ENCODE measurements at places on chromosomes 11 and 22.

DNA sequence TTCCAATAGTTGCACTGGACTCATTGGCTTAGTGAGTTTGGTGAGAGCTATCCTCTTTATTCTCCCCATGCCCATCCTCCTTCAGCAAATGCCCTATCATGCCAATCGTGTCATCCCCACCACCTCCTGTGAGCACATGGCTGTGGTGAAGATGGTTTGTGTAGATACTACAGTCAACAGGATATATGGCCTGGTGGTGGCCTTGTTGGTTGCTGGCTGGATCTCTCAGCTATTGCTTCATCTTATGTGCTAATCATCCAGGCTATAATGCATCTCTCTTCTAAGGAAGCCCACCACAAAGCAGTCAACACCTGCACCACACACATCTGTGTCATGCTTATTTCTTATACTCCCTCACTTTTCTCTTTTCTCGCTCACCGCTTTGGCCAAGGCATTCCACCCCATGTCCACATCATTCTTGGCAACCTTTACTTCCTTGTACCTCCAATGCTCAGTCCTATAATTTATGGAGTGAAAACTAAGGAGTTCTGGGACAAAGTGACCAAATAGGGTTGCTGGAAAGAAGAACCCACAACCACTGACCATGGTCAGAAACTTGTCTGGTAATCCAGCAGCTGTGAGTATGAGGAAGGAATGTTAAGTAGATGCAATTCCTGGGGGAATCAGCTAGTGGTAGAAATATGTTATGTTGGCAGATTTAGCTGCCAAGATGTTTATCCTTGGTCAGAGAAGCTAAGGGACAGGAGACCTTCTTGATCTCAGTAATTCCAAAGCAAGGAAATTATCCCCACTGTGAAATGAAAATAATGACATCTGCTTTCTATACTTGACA, 16.3 kb upstream of the OR56B1 start:
- DNase-seq = no peak

DNA sequence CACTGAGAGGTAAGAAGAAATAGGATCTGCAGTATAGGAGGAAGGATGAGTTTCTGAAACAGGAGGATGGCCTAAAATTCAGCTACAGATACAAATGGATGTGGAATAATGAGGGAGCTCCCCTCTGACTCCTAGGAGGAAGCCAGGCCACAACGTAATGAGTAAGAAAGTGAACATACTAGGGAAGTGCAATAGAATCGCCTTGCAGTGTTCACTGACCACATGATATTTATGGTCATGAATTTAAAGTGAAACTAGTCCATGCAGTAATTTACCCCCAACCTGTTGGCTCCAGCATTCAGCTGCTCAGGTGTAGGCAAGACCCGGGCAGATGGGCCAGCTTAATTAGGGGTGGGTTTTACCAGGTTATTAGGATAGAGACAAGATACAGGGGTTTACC, 101.7 kb downstream of the DEUP1 start:
- no peak for DNase-seq

DNA sequence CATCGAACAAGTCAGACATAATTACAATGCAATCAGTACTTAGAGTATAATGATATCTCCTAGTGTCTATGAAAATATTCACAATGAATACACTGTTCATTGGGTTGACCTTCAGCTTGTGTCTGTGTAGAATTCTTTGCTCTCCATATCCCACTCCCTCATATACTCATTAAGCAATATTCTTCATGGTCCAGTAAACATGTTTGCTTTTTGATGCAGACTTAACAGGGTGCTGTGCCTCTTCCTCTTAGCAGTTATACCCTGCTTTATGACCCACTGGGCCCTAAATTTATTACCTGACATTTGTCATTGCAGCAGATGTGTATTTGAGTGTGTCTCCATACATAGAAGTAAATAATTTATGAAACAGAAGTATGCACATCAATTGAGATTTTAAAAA, 352.5 kb upstream of the CCDC179 start:
- peak; percentile 5 for DNase-seq

DNA sequence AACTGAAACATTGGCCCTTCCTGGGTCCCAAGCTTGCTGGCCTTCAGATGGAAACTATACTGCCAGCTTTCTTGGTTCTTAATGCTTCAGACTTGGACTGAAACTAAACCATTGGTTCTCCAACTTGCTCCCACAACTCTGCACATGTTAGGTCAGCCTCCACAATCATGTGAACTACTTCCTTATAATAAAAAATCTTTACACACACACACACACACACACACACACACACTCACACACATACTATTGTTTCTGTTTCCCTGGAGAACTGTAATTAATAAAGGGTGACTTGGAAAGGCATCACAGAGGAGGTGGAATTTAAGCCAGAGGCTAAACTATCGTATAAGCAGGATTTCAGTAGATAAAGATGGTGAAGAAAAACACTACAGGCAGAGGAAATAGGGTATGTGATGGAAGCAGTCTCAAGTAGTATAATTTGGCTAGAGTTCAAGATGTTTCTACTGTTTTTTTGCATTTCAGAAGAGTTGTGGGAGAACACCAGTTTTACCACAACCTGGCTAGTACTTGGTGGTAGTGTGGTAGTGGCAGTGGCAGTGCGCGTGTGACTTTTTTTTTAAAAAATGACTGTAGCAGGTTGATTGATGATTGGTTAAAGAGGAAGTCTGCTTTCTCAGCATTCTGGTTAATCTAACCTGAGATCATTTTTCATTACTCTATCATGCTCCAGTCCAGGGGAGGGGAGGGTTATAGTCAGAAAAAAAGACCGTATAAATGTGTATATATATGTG, 70.1 kb downstream of the PDE3B start:
- no peak for DNase-seq

- no peak for DNase-seq
These were observed 28.3 kb downstream of the NF2 start for GRCh38 chr22:29631725-29632124.

DNA sequence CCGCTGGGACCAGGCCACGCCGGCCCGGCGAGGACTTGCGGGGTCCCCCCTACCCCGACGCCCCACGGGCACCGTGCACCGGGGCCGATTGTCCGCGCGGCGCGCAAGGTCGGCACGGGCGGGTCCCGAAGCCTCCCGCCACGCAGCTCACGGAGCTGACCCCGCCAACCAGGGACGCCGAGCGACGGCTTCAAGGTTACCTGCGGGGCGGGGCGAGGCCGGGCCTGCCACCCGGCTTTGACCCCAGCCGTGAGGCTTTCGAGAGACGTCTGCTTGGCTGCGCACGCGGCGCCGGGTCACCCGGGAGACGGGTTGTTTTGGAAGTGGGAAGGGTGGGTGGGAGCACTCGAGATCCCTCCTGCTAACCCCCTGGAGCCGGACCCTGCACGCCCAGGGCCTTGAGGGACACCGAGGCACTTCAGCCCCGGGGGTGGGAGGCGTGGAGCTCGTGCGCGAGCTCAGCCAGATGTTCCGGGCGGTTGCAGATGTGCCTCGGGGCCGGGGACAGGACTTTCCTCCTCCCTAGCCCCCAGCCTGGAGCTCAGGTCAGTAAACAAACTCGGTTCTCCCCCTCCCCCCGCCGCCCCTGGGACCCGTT, 3.2 kb upstream of the WNT11 start:
- peak; percentile 40 for DNase-seq

DNA sequence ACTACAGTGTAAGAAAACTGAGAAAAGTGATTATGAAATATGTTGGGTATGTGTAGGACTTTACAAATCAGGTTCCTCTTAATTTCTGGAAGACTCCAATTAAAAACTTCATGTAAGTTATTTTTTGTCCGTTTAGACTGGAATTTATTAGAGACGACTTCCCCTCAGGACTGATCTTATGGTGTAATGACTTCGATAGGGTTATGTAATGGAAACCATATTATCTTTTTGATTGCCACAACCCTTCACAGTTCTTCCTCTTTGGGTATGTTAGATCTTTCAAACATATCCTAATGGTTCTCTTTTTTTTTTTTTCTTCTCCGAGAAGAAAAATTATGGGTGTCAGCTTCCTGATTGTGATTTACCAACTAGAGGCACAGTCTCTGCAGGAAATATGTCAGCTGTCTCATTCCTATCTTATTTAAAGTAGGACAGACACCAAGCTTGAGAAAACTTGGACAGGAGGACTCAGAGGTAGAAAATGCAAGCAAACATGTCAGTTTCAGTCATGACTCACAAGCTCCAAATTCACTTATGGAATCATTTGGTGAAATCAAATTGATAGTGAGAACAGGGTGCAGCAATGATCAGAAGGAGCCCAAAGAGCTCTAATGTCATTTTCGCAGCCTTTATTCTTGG, 11.1 kb upstream of the LDLRAD3 start:
- DNase-seq = no peak

DNA sequence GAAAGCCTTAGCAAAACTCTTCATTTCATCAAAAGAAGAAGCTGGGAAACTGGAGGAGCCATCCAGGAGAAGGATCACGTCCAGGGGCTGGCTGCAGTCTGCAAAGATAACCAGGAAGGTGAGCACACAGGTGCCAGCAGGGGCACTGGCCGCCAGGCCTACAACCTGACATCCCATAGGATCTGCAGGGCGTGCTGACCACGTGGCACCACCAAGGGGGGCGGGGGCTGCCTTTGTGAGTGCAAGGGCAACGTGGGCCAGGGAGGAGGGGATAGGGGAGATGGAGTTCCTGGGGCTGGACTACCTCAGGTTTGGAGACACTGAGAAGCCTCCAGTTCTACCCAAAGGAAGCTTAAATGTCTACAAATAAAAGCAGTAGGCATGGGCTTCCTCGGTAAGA, 102.7 kb upstream of the CCT8L2 start:
- no peak for DNase-seq

GRCh38 chr11:60810569-60810968, 25.4 kb downstream of the MS4A10 start:
- DNase-seq = no peak

- no peak for DNase-seq
These were observed 37.7 kb downstream of the DSCAML1 start for GRCh38 chr11:117759305-117759704.

DNA sequence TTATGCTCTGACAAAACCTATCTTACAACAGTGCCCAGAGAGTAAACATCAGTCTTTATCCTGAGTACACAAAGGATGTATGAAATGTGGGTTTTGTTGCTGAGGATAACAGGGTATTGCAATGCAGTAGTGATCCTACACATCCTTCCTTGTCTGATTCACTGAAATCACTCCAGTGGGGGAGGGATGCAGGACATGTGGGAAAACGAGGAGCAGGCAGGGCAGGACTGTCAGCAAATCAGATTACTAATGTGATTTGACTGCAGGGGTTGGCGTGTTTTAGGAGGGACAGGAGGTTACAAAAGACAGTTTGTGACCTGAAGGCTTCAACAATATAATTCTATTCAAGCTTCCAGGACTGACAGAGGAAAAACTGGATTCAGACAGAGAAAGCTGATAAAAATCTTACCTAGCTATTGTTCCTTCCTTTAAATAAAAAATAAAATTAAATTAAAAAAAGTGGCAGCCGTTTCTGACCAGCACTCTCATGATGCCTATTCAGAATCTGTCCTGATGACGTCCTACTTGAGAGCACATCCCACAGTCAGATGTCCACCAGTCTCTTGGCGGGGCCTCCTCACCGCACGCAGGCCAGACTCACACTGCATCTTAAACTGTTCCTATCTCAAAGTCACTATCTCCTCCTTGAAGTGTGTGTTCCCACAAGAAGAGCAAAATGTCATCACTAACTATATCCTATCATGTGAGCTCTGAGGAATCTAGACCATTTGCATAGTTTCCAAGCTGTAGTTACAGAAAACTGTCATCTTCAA, 50.6 kb upstream of the MN1 start:
- no peak for DNase-seq

- DNase-seq = peak; percentile 72
These were observed 20.3 kb downstream of the TEF start for GRCh38 chr22:41401781-41402648.

DNA sequence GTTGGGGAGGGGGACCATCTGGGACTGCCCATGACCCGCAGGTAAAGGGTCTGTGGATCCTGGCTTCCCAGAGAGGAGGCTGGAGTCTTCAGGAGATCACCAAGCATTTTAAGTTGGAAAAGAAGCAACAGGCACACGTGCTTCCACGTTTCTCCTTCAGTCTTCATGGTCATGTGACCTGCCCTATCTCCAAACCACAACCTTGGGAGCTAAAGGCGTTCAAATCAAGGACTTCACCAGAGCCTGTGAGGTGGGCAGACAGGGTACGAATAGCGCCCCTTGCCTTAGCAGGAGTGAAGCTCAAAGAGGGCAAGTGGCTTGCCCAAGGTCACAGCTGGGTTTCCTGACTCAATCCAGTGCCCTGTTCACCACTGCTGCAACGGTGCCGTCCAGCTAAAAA, 6.7 kb downstream of the TMEM184B start:
- DNase-seq = no peak

- DNase-seq = no peak
These were observed 162.2 kb upstream of the NECTIN1 start for GRCh38 chr11:119891055-119891768.

- DNase-seq = no peak
These were observed 1532.9 kb upstream of the RAG2 start for GRCh38 chr11:38130976-38131375.

- no peak for DNase-seq
These were observed 292 bp downstream of the SCGB2A1 start for GRCh38 chr11:62208785-62209144.

- no peak for DNase-seq
These were observed 64.0 kb downstream of the RPUSD4 start for GRCh38 chr11:126147208-126148111.

DNA sequence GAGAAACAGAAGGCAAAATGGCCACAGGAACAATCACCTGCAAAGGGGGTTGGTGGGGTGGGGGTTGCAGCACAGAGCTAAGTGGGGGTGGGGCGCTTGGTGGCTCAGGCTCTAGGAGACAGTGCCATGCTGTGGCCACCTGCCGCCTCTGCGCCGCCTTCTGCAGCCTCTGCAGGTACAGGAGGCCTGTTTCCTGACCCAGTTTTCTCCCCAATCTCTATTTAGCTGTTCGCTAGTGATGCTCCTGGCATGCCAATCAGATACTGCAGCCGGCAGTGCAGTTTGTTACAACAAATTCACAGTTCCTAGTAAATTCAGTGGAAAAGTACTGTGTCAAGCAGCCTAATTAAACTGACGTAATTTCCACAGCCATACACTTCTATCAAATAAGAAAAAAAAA, 106.4 kb downstream of the SERGEF start:
- DNase-seq = no peak

- DNase-seq = no peak
These were observed 4.5 kb downstream of the ANO5 start for GRCh38 chr11:22197139-22198005.

- no peak for DNase-seq
These were observed 24.2 kb downstream of the EIF3F start for GRCh38 chr11:8011371-8011770.

DNA sequence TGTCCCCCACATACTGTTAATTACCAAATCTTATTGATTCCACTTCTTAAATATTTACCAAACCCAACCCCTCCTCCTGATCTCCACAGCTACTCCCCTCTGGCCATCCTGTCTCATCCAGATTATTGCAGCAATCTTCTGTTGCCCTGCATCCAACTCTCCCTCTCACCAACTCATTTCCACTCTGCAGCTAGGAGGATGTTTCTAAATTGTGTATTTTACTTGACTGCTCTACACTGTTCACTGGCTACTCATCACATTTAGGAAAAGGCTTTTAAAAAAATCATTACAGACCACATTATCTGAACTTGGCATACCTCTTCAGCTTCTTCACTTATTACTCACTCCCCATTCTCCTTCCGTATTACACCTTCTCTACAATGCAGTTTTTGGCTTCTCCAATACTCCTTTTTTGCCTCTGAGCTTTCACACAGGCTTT, 117.9 kb downstream of the ATG16L2 start:
- no peak for DNase-seq

Measured in SHP77 (cell line).